Adipose tissue (tissue), 3 donors: ENCODE measurements at places on chromosomes 12 and 14. TPM values are rescaled to one million over a fixed set of nuclear protein-coding genes. Genes with fewer than 3 reads are reported as not detected.

The TEP1 gene
- polyA plus RNA-seq = 16.2 TPM

The ANKRD33 gene
- polyA plus RNA-seq = not detected

The PAPOLA gene
- polyA plus RNA-seq = 70.7 TPM

The NRIP2 gene
- polyA plus RNA-seq = 1.4 TPM

The CYP27B1 gene
- polyA plus RNA-seq = not detected

The PTPN11 gene
- polyA plus RNA-seq = 15.0 TPM

The HHIPL1 gene
- polyA plus RNA-seq = 0.90 TPM
